T-helper 1 cell (primary cell): ENCODE measurements at places on chromosomes 5 and 9.

GRCh38 chr5:32279223-32279622, 33.5 kb downstream of the MTMR12 start:
- DNase-seq: no peak

- DNase-seq: no peak
Observed at GRCh38 chr9:132885720-132886333, 7.1 kb downstream of the SPACA9 start.

- no peak for DNase-seq
Observed at GRCh38 chr9:126642839-126643238, 29.1 kb downstream of the LMX1B start.

GRCh38 chr9:131672451-131672850, 67.4 kb downstream of the RAPGEF1 start:
- no peak for DNase-seq

GRCh38 chr5:5340206-5340729, 82.2 kb upstream of the ICE1 start:
- no peak for DNase-seq

DNA sequence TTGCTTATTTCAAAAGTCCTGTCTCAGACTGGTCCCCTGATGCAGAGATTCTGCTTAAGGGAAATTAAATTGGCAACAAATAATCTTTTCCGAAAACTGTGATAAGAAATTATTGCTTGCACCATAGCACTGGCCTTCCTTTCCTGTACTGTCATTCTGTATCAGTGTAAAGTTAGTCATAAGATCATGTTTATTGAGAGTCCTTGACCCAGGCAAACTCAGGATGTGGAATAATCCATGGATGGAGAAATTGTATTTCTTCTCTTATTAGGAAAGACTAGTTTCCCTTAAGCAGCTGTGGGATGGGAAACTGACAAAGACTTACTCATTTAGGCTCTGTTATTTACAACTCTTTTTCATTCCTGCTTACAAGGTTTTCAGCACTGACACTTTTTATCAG, 83.0 kb upstream of the RANBP6 start:
- no peak for DNase-seq

DNA sequence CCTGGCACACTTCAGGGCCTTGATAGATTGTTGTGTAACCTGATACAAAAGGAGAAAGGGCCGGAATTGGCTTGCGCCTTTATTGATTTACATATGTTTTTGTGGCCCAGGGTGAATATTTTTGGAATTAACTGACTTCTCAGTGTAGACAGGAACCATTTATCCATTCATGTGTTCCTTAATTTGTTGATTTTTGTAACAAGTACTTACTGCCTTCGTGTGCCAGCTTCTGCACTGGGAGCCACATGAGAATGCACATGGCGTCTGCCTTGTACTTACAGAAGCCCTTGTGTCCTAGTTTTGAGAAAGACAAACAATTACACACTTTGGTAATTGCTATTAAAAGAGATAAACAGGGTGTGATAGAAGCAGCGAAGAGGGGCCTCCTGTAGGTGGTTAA, 26.4 kb downstream of the EHMT1 start:
- no peak for DNase-seq

DNA sequence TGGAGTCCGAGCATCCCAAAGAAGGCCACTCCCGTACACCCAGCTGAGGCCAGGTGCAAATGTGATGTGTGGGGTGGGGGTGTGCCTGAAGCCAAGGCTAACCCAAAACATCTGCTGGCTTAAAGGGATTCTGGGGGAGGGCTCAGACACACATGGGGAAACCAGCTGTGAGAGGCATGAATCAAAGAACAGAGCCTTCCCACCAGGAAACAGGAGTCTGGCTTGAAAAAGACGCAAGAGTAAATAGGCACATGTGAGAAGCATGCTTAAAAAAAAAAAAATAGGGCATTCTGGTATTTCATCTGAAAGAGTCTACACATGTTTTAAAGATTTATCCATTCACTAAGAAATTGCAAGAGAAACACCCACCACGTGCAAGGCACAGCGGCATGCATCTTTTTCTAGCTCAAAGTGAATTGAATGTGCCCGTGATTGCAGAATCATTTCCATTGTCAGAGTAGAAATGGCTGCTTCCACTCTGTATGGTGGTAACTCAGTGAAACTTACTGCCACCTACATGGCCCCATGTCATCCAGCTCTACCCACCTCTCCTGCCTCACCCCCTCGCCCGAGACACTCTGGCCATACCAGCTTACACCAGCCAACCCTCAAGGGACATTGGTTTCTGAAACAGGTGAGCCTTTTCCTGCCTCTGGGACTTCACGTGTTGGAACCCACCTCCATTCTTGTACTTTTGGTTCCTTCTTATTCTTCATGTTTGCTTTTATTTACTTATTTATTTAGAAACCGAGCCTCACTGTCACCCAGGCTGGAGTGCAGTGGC, 71.5 kb downstream of the SEMA5A start:
- no peak for DNase-seq

GRCh38 chr9:13166996-13167395, 112.5 kb downstream of the MPDZ start:
- DNase-seq: no peak

GRCh38 chr5:71600783-71601182, 13.6 kb downstream of the MCCC2 start:
- DNase-seq: no peak

GRCh38 chr9:2966565-2967300, 122.8 kb upstream of the PUM3 start:
- DNase-seq: no peak

GRCh38 chr9:19648672-19649071, 140.2 kb downstream of the SLC24A2 start:
- DNase-seq: no peak

DNA sequence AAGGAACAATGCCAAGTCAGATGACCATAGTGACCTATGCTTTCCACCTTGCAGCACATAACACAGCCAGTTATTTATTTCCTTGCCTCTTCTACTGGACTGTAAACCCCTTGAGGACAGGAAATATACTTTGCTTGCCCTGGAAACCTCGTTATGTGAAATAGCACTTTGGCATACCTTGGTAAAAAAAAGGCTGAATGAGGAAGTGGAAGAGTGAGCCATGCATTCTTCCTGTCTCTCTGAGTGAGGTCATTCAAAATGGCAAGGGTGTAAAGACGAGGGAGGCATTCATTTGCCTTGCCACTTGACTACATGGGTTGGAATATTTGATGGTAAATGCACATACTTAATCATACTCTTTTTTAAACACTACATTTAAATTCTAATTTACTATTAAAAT, 42.8 kb upstream of the SVEP1 start:
- no peak for DNase-seq

- DNase-seq: no peak
Observed at GRCh38 chr5:108858959-108859358, 111.3 kb downstream of the FER start.

DNA sequence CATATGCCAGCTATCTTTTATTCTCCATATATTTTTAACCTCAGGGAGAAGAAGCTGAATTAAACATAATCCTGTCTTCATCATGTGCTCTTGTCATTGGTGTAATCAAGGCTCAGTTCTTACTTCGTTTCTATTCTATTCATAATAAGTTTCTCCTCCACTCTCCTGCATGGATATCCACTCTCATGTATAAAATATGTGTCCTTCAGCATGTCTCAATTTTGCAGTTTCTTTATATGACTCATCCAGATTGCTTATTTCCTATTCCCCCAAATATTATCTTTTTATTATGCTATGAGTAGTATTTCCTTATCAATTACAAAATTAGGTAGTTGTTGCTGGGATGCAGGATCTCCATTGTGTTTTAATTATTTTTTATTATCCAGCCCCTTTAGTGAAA, 643.7 kb upstream of the ACO1 start:
- no peak for DNase-seq

- DNase-seq: no peak
Observed at GRCh38 chr9:99722877-99723276, 98.8 kb upstream of the NR4A3 start.

GRCh38 chr5:141485321-141486055, 658 bp downstream of the PCDHGC4 start:
- no peak for DNase-seq

DNA sequence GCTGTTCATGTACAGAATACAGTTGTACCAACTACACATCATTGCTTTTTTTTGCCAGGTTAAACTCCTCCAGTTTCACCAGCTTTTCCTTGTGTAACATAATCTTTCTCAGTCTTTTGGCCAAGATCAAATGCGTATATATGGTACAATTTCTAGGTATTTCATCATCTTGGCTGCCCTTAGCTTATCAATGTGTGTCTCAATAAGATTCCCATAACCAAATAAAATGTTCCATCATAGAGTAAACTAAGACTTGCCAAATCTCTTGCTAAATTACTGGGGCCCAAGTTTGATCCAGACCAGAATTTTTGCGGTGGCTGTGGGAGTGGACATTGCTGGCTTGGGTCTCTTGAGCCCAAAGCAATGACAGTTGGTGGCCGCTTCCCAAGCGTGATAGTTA, 24.3 kb upstream of the ERBIN start:
- no peak for DNase-seq

DNA sequence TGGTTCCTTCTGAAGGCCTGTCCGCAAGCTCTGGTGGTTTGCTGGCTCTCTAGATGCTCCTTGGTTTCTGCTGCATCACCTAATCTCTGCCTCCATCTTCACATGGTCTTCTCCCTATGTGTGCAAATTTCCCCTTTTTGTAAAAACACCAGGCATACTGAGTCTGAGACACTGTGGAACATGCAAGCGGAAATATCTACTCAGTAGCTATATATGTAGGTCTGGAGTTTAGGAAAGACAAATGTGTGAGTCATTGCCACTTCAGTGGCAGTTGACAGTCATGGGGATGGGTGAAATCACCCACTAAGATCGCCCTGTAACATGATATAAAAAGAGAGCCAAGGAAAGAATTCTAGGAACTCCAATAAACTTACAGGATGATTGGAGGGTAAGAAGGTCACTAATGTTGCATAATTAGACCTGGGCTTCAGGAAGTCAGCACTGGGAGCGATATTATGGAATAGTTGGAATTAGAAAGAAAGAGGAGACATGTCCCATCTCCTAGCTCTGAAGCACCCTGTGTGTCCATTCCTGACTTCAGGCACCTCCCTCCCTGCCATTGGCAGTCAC, 22.7 kb upstream of the UBLCP1 start:
- DNase-seq: no peak

GRCh38 chr9:137215196-137215986, 6.6 kb downstream of the RNF208 start:
- no peak for DNase-seq

- DNase-seq: no peak
Observed at GRCh38 chr5:30401479-30402058, 791.9 kb upstream of the CDH6 start.

DNA sequence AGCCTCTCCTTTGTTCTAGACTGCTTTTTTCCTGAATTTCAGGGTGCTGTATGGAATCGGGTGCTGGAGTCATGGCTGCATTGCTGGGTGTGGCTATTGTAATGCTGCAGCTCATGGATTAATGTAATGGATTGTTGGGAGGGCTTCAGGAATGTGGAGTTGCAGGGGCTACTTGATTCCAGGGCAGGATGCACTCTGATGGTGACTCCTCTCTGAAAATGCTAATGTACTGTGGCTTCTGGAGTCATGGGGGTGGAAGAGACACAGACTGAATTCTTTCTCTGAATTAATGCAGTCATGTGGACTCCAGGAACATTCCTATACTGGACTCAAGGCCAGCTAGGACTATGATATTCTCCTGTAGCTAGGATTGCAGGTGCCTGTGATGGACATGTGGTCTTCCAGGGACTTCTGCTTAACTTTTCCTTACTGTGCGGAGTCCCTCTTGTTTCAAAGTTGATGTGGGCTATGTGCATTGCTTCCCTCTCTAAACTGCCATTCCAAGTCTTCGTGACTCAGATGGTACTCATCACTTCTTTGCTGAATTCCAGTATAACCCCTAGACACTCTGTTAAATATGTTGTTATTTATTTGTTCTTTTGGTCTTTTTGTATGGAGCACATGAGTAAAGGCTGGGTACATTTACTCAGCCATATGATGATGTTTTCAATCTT, 396.2 kb downstream of the KCTD16 start:
- DNase-seq: no peak

- no peak for DNase-seq
Observed at GRCh38 chr5:154394307-154394706, 51.5 kb upstream of the SAP30L start.

- DNase-seq: no peak
Observed at GRCh38 chr5:127666043-127666716, 17.3 kb downstream of the CTXN3 start.

DNA sequence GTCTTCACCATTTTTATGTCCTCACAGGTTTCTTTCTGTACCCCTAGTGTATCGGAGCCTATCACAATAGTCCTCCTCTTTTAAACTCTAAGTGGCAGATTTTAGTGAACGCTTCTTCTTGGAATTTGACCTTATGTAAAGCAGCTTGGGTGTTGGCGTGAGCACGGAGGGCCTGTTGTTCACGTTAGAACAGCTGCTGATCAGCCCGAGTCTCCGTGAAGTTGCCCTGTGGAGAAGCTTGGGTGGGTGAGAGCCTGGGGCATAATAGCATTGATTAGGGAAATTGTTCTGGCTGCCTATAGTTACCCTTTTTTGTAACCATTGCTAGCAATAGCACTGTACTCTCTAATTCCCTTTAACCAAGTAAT, 167.0 kb upstream of the OTULINL start:
- no peak for DNase-seq

- no peak for DNase-seq
Observed at GRCh38 chr5:142215915-142216681, 107.5 kb downstream of the NDFIP1 start.

DNA sequence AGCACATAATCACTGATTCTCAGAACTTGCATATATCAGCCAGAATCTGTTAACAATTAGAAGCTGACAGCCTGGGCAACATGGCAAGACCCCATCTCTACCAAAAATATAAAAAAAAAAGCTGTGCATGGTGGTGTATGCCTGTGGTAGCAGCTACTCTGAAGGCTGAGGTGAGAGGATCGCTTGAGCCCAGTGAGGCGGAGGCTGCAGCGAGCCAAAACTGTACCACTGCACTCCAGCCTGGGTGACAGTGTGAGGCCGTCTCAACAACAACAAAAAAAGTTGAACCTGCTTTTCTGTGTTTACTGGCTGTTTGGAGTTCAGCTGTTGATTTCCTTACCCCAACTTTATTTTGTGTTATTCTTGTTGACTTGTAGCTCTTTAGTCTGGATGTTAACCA, 66.8 kb downstream of the GOLPH3 start:
- DNase-seq: no peak

DNA sequence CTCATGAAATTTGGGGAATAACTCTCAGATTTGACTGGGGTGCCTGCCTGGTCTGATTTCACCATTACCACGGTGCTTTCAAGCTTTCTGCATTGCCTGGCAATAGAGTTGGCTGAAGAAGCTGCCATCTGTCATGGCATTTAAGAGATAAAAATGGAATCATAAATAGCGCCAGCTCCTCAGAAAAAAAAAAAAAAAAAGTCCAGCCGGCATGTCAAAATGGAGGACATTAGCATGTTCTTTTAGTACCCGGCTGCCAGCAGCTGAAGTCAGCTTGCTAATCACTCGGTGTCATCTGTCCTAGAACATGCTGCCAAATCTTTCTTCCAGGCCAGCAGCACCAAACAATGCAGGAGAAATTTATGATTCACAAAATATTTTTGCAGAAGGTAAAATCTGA, 57.7 kb upstream of the CER1 start:
- no peak for DNase-seq
